ENCODE measurements at places on chromosomes 3 and 15.

DNA sequence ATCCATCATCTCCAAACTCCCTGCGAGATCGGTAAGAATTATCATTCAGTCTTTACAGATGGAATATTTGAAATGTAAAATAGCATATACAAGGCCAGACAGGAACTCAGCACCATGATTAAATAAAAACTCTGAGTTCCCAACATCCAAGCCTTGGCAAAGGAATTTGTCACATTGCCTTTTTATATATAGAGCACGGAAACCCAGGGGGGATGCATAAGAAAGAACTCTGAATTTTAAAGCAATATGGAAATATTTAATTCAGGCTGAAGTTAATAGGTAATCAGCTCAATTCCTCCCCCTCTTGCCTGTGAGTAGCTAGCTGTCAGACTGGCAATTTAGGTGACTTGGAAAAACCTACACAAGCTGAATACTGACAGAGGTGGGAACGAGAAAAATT, 217.9 kb upstream of the KCNMB2 start:
- no peak for DNase-seq

- DNase-seq, result no peak
Observed at GRCh38 chr15:67505675-67506572, 15.0 kb upstream of the C15orf61 start.

DNA sequence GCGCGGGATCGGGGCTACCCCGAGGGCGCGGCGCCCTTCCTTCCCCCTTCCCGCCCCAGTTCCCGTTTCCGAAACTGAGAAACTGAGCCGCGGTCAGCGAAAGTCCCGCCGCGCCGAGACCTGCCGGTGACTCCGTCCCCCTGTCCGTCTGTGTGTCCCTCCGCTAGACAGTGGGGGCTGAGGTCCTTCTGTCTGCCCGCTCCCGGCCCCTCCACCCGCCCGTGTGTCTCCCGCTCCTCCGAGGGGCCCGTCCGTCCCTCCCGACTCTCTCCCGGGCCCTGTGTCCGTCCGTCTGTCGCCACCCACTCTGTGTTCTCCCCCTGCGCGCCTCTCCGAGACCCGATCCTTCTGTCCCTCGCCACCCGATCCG, 426 bp downstream of the PRKCD start:
- DNase-seq, result no peak

DNA sequence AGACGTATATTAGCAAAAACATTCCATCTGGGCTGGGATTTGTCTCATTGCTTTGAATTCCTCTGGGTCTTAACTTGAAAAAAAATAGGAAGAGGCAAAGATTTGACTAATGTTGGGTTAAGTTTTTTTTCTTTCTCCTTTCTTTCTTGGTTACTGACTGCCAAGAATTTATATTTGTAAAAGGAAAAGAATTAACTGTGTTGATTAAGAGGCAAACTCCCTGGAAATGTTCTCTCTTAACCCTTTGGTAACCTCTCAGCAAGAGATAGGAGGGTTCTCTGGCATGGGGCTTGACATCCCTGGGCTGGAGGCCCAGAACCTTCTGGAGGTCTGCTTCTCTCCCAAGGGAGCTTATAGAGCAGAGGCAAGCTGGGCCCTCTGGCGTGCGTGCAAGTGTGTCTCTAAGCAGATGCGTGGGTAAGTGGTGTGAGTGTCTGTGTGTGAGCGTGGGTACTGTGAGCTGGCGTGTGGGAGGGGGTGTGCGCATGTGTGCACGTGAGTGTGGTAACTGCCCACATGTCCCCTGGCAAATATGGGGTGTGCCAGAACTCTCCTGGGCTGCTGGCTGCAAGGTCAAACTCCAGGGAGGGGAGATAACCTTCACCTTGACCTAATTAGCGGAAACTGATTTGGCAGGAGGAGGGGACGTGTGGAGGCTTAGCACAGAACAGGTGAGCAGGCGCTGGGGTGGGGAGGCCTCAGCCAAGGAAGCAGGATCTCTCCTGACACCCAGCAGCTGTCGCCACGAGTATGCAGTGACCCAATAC, 49.4 kb upstream of the MAGEF1 start:
- no peak for DNase-seq

DNA sequence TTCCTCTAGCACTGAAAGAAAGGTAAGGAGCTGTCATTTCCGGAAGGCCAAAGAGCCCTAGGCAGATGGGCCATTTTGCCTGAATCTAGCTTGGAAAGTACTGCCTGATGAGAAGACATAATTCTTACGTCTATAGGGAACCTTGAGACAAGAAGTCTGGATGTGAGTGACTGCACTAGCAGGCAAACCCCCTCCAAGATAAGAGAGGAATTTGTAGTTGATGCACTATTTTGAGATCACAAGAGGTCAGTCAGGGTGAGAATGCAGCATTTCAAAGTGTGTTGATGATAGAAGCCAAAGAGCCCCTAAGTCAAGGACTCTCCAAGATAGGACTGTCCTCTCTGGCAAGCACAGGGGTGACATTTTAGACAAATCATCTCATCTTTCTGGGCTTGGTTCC, 99.2 kb downstream of the HES1 start:
- DNase-seq, result no peak

- no peak for DNase-seq
Observed at GRCh38 chr3:170953736-170954135, 45.3 kb upstream of the EIF5A2 start.

- no peak for DNase-seq
Observed at GRCh38 chr15:98807262-98807661, 158.9 kb downstream of the IGF1R start.

- no peak for DNase-seq
Observed at GRCh38 chr3:34301313-34301712, 502.9 kb downstream of the PDCD6IP start.

DNA sequence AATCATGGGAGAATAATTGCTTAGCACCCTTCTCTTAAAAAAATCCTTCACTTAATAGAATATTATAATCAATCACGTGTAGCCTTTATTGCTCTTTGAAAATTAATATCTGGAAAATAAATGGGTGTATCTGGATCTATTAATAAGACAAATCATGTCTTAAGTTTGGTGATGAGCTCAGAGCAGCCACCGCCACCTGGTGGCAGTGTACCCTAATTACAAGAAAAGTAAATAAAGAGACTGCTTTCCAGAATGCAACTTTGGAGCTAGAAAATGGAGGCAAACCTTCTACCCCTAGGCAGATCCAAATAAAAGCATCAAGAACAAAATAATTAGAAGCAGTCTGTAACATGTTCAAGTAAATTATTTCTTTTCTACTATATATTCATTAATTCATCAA, 43.5 kb downstream of the EPHB1 start:
- no peak for DNase-seq

DNA sequence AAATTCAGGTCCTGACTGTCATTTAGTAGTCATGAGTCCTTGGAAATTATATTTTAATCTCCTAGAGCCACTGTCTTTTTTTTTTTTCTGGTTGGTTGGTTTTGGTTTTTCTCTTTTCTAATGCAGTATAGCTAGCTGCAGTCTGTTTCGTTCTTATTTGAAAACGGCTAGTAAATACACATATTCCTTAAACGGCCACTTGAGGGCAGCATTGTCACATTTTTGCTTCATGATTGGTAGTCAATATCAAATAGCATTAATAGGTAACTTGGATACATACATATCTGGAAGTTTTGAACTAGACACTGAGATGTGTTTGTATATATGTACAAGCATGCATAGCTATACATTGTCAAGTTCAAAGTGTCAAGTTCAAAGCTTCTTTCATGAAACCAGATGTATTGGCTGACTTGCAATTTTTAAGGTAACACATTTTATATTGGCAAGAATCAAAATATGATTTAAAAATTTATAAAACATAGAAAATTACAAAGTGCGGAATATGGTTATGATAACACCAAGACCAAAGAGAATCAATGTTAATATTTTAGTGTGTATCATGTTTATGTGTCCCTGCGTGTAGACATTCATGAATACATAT, 22.5 kb downstream of the GABRA5 start:
- DNase-seq, result peak; percentile 42

GRCh38 chr15:24878153-24878552, 76.6 kb upstream of the SNRPN start:
- no peak for DNase-seq

DNA sequence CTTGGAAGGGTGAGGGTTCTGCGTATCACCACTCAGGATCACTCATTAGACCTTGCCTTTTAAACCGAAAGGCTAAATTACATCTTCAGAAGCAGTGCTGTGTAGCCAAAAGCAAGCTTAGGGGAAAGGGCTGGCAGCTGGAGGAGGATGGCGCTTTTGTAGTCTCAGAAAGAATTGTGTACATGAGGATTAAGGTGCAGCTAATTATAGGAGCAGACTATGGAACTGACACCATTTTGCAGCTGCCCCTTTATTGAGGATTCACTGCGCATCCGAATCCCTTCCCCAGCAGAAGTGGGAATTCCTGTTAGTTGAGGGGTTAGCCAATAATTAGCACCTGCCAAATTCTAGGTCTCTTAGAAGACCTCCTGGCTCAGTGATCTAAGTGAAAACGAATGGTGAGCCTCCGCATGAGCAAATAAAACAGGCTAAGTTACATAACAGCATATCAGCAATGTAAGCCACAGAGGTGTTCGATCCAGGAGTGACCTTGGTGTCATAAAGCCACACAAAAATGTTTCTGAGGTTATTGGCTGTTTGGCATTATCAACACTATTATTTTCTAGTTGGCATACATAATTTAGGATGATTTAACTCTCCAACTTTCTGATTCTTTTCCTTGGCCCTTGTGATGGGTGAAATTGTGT, 42.6 kb upstream of the SEMA6D start:
- no peak for DNase-seq

- DNase-seq, result no peak
Observed at GRCh38 chr3:63706321-63707085, 54.0 kb downstream of the SNTN start.

GRCh38 chr15:101120473-101120872, 131.4 kb downstream of the CHSY1 start:
- DNase-seq, result no peak

DNA sequence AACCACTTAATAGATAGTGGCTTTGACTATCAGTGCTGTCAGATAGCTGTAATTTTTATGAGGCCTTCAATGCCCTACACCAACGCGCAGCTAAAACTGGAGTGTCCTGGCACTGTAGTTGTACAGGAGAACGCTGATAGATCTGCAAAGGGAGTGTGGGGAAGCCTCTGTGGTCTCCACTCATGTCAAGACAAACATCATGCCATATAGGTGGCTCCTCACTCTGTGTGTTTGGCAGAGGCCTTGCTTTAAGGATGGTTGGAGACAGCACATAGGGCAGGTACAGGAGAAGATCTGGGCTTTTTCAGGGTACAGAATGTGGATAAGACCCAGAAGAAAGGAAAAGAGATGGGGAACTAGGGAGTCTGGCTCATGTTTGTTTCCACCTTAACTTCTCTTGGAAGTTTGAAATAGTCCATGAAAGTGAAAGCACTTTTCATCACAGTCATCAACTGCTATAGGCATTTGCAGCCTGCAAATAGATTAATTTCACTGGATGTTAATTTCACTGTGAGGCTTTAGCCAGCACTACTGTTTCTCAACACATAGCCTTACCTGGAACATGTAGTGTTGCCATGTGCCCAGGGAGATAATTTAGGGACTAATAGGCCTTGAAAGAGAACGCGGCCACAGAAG, 425.8 kb upstream of the TBL1XR1 start:
- DNase-seq, result no peak

DNA sequence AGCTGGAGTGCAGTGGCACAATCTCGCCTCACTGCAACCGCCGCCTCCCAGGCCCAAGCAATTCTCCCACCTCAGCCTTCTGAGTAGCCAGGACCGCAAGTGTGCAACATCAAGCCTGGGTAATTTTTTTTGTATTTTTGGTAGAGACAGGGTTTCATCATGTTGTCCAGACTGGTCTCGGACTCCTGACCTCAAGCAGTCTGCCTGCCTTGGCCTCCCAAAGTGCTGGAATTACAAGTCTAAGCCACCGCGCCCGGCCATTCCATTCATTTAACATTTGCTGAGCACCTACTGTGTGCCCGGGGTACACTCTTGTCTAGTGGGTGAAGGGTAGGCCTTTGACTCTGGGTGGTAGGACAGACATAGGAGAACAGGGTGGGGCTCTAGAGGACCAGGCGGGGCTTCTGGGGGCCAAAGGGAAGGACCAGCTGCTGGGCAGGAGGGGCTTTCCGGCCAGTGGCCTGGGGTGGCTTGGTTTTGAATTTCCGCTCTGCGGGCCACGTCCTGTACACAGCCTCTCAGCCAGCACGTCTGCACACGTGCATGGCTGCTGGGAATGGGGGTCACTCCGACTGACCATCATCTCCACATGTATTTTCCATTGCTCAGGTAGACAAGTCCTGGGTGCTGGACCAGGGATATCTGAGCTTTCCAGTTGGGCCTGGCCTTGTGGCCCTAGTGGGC, 2.4 kb downstream of the SLC38A3 start:
- DNase-seq, result no peak

DNA sequence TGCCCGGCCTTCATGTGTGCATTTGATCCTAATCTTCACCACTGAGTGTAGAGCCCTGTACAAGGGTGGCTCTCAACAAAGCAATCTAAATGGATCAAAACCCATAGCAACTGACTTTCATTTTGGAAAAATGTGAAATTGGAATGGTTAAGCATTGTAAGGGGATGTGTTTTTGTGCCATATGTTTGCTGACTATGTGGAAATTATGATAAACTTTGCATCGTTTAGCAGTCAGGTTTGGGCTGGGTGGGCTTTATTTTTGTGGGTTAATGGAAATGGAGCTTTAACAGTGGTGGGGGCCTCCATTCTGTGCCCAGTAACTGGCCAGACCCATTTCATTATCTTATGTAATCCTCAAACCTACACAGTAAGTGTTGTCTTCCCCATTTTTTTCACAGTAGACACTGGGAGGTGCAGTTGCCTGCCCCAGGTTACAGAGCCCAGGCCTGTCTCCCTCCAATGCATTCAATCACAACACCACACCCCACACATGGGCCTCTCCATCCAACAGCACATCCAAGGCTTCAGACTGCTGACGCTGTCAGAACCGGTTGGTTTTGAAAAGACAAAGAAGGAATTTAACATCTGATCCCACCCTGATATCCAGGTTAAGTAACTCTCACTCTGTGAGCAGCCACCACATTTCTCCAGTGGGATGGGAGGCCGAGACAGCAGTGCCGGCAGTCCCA, 136.3 kb upstream of the ABHD17C start:
- DNase-seq, result no peak

DNA sequence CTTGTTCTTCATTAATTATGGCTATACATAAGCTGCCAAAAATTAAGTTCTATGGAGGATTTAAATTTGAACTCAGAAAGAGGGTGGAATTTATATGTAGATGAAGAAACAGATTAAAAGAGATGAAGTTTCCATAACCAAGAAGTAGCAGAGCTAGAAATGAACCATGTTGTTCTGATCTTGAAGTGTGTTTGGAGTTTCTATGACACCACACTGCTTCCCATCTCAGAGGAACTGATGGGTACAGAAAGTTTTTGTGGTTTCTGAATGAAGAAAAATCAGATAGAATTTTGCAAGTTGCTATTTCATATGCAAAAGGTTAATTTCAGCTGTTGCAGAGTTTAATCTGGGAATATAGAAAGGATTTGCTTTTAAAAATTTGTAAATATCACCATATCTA, 710.3 kb downstream of the PDCD6IP start:
- DNase-seq, result no peak

Measured in CD4-positive, alpha-beta T cell treated with Interleukin-10 for 1 hour (primary cell).